Activated naive CD8-positive, alpha-beta T cell treated with anti-CD3 and anti-CD28 coated beads for 36 hours (primary cell): ENCODE measurements at places on chromosomes 5 and 9. TPM values are rescaled to one million over a fixed set of nuclear protein-coding genes. Genes with fewer than 3 reads are reported as not detected.

DNA sequence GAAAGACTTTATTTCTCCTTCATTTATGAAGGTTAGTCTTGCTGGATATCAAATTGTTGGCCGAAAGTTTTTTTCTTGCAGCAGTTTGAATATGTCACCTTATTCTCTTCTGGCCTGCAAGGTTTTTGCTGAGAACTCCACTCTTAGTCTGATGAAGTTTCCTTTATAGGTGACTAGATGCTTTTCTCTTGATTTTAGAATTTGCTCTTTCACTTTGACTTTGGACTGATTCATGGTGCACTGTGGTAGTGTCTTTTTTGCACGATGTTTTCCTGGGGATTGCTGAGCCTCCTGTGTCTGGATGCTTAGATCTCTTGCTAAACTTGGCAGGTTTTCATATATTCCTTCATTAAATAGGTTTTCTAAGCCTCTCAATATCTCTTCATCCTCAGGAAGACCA, 12.4 kb downstream of the AHRR start:
- H3K36me3 ChIP-seq: peaks cover 24% of the 10 kb centered on the region
- peak overlapping the region; percentile 38 for H3K4me3 ChIP-seq
- H3K27me3 ChIP-seq: no peaks in the 10 kb centered on the region
- H3K27ac ChIP-seq: peak overlapping the region; percentile 44
- H3K4me1 ChIP-seq: peaks cover 34% of the 10 kb centered on the region
- DNase-seq: no peak

- H3K27ac ChIP-seq: peak overlapping the region; percentile 99
- no peak overlapping the region for H3K4me3 ChIP-seq
- peaks cover 22% of the 10 kb centered on the region for H3K36me3 ChIP-seq
- DNase-seq: peak; percentile 33
Measured at GRCh38 chr5:79561525-79561893, 47.6 kb upstream of the HOMER1 start.

DNA sequence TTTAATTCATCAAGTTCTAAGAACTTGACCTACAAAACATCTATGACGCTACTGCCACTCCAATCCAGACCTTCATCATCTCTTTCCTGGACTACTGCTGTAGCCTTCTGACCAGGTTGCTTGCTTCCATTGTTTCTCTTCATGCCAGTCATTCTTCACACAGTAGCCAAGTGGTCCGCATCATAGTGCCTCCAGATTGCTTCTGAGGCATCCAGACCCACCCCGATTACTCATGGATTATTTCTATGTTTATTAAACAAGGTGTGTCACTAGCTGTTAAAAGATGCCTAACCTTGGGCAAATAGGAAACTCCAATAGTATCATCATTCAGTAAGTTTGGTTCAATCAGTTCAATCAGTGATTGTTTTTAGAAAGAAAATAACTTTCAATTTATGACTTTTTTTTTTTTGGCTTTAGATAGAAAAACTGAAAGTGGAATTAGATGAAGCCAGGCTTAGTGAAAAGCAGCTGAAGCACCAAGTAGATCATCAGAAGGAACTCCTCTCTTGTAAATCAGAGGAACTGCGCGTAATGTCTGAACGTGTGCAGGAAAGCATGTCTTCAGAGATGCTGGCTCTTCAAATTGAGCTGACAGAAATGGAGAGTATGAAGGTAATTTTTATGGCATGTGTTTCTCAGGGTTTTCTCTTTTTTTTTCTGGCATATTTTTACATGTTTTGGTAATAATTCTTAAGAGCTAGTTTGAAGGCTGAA, 9.5 kb downstream of the SPDL1 start:
- H3K4me1 ChIP-seq: no peaks in the 10 kb centered on the region
- H3K27ac ChIP-seq: no peak overlapping the region
- no peak overlapping the region for H3K4me3 ChIP-seq
- no peak for DNase-seq
- H3K27me3 ChIP-seq: no peaks in the 10 kb centered on the region

The ADAMTS2 gene
- not detected for total RNA-seq
